ENCODE measurements at places on chromosomes 3 and 15. TPM values are rescaled to one million over a fixed set of nuclear protein-coding genes. Genes with fewer than 3 reads are reported as not detected.
A peak's percentile ranks its signal among the peaks of the same experiment; 100 is the strongest.

The ISL2 gene
- total RNA-seq = 3.2 TPM

The EIF2A gene
- 66.7 TPM for total RNA-seq

The CCR8 gene
- total RNA-seq = 47.6 TPM

The CPN2 gene
- total RNA-seq = not detected

The TNNC1 gene
- 2.6 TPM for total RNA-seq

The GRM2 gene
- 0.55 TPM for total RNA-seq

The CLDN1 gene
- not detected for total RNA-seq

- H3K4me1 ChIP-seq = peaks cover 93% of the 10 kb centered on the region
- no peaks in the 10 kb centered on the region for H3K27me3 ChIP-seq
- peak overlapping the region; percentile 13 for H3K4me3 ChIP-seq
- no peak for DNase-seq
- H3K36me3 ChIP-seq = peaks cover 3% of the 10 kb centered on the region
These were observed 5.7 kb downstream of the LRIG1 start for GRCh38 chr3:66494959-66495667.

GRCh38 chr3:147921051-147921450 is 511.9 kb downstream of the ZIC1 start:
- no peak overlapping the region for H3K27ac ChIP-seq
- no peaks in the 10 kb centered on the region for H3K36me3 ChIP-seq
- no peaks in the 10 kb centered on the region for H3K27me3 ChIP-seq
- H3K4me3 ChIP-seq = no peak overlapping the region
- H3K4me1 ChIP-seq = no peaks in the 10 kb centered on the region

DNA sequence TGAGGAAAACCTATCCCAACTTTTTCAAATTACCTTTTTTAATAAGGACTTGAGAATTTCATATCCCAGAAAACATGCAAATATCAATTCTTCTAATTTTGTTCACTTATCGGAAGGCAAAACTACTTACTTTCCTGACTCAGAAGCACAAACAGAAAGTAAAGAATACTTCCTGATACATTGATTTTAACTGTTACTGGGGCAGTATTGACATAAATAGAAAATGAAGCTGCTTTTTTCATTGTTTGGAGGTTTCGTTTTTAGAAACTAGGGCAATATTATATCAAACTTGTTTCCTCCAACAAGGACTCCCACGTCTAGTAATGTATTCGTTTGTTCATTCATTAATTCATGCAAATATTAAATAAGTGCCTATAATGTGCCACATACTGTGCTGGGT is 19.1 kb downstream of the PAQR9 start:
- DNase-seq = no peak
- peak overlapping the region; percentile 86 for H3K27ac ChIP-seq
- peaks cover 5% of the 10 kb centered on the region for H3K36me3 ChIP-seq
- H3K4me1 ChIP-seq = peaks cover 39% of the 10 kb centered on the region
- peak overlapping the region; percentile 64 for H3K4me3 ChIP-seq

DNA sequence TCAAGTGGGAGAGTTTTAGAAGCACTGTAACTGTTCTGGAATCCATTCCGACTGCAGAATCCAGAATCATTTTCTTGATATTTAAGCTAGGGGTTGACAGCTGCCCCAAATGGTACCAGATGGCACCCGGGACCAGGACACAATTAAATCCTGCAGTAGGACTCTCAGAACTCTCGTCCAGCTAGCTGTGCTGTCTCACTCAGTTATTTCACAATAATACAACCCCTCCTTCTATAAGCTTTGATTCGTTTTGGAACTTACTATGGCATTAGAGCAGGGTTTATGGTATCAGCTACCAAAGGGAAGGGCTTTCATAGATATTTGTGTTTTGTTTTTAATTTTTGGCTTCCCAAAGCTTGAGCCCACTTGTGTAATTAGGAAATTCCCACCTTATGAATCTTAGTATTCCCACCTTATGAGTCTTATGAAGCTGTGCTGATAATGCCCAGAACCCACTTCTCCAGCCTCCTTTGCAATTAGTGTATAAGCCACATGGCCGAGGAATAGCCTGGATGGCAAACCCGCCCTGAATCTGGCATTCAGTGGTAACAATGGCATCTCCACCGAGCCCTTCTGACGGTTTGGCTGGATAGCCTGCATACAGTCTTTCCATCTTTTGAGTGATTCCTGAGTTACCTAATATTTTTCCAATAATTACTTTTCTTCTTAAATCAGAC is 120.1 kb downstream of the UACA start:
- no peaks in the 10 kb centered on the region for H3K36me3 ChIP-seq
- H3K27ac ChIP-seq = no peak overlapping the region
- H3K4me1 ChIP-seq = no peaks in the 10 kb centered on the region

GRCh38 chr3:64935971-64936370 is 248.2 kb upstream of the ADAMTS9 start:
- H3K36me3 ChIP-seq = no peaks in the 10 kb centered on the region
- no peak for DNase-seq
- no peak overlapping the region for H3K4me3 ChIP-seq

DNA sequence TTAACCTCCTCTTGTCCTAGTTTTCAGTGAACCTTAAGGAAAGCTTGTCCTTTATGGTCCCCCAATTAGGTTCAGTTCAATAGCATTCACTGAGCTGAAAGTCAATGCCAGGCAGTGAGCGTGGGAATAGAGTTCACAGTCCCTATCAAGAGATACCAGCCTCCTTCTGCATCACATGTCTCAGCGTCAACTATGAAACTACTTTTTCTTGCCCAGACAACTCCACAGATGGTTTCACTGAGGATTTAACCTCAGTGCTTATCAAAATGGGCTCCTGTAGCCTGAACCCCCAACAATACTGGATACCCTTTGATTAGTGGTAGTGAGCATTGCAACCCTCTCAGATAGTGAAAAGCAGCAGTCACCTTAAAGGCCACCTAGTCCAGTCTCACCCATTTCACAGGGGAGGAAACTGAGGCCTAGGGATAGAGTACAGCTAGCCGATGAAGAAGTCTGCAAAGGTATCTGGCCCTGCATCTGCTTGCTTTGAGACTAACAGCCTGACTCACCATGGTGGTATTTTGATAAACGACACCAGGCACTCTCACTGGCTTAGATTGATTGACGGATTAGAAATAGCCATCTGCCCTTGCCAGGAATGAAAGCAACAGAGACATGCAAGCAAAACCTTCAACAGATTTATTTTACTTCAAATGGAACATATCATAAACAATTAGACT is 1.6 kb upstream of the UBA3 start:
- H3K36me3 ChIP-seq = peaks cover 29% of the 10 kb centered on the region
- peak; percentile 55 for DNase-seq
- H3K4me3 ChIP-seq = peak overlapping the region; percentile 28
- H3K4me1 ChIP-seq = peaks cover 58% of the 10 kb centered on the region

- H3K4me1 ChIP-seq = no peaks in the 10 kb centered on the region
- no peaks in the 10 kb centered on the region for H3K36me3 ChIP-seq
- DNase-seq = no peak
These were observed 42.5 kb downstream of the ATP2B2 start for GRCh38 chr3:10462641-10463532.

GRCh38 chr15:41886741-41887140 is 7.1 kb downstream of the SPTBN5 start:
- no peaks in the 10 kb centered on the region for H3K27me3 ChIP-seq
- no peak for DNase-seq
- peaks cover 20% of the 10 kb centered on the region for H3K4me1 ChIP-seq
- H3K4me3 ChIP-seq = no peak overlapping the region
- no peak overlapping the region for H3K27ac ChIP-seq
- peaks cover 2% of the 10 kb centered on the region for H3K36me3 ChIP-seq

GRCh38 chr3:9976721-9977709 is 9.6 kb downstream of the EMC3 start:
- H3K27ac ChIP-seq = peak overlapping the region; percentile 77
- peak; percentile 56 for DNase-seq
- H3K27me3 ChIP-seq = no peaks in the 10 kb centered on the region
- H3K4me3 ChIP-seq = no peak overlapping the region
- H3K4me1 ChIP-seq = peaks cover 21% of the 10 kb centered on the region

GRCh38 chr3:165895919-165896318 is 58.7 kb upstream of the BCHE start:
- H3K4me3 ChIP-seq = no peak overlapping the region
- no peaks in the 10 kb centered on the region for H3K36me3 ChIP-seq
- H3K27ac ChIP-seq = no peak overlapping the region
- DNase-seq = no peak
- H3K4me1 ChIP-seq = no peaks in the 10 kb centered on the region
- no peaks in the 10 kb centered on the region for H3K27me3 ChIP-seq

GRCh38 chr3:193295985-193296384 is 55.0 kb downstream of the PLAAT1 start:
- peaks cover 4% of the 10 kb centered on the region for H3K27me3 ChIP-seq
- H3K4me3 ChIP-seq = no peak overlapping the region
- peaks cover 14% of the 10 kb centered on the region for H3K4me1 ChIP-seq
- H3K27ac ChIP-seq = no peak overlapping the region
- H3K36me3 ChIP-seq = no peaks in the 10 kb centered on the region
- no peak for DNase-seq

DNA sequence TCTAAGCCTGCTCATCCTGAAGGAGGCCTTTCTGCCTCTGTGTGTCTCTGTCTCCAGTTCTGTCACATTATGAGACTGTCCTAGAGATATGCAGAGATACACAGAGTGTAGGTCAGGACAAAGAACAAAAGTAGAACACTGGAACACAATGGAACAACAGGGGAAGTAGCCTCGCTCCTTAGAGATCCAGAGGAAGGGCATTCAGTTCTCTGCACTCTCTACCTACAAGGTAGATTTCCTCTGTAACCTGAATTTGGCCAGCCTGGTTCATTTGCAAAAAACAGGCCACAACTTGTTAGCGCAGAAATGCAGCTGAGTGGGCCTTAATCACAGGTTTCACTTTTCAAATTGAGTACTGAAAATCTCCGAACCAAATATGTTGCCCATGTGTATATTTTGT is 19.4 kb downstream of the NEK10 start:
- DNase-seq = peak; percentile 49
- H3K4me1 ChIP-seq = peaks cover 24% of the 10 kb centered on the region
- peak overlapping the region; percentile 82 for H3K27ac ChIP-seq
- peaks cover 3% of the 10 kb centered on the region for H3K36me3 ChIP-seq

DNA sequence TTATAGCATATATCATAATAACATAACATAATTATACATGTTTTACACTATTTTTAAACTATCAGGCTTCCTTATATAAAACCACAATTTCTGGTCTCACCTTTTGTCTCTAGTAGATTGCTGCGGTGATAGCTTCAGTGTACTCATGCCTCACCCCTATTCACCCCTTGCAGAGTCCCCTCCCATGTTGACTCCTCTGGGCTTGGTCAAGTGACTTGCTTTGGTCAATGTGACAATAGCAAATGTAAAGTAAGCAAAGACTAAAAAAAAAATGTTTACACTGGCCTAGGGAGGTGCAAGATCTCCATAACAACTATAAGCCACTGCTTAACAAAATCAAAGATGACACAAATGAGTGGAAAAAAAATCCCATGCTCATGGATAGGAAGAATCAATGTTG is 537.5 kb downstream of the ROBO1 start:
- no peaks in the 10 kb centered on the region for H3K4me1 ChIP-seq
- no peak overlapping the region for H3K4me3 ChIP-seq
- no peaks in the 10 kb centered on the region for H3K27me3 ChIP-seq
- DNase-seq = no peak

DNA sequence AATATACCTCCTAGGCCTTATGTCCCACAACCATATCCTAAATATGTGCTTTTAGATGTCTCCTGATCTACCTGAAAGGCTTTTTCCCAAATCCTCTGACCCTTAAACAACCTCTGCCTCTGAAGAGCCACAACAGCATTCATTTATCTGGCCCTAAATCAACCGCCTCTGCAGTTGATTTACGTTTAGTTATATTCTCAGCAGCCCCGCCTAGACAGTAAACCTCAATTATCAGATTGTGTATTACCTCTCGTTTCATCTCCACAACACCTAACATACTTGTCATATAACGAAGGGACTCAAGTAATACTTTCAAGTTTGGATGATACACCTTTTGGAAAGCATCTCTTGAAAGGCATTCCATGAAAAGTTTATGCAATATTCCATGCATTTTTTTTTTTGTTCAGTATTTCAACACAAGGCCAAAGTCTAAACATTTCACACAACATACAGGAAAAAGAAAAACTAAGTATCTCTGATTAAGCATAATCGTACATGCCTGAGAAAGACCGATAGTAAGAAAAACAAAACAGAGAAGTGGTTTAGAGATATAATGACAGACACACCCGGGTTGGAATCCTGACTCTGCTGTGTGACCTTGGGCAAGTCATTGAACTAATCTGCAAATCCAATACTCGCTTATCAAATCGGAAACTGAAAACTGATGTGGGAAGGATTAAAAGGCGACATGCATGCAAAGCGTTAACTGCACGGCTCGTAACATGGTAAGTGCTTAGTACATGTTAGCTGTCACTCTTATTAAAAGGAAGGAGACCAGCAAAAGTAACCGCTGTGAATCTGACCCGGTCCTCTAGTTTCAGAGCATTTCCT is 778 bp downstream of the CRBN start:
- H3K27ac ChIP-seq = peak overlapping the region; percentile 81
- H3K27me3 ChIP-seq = no peaks in the 10 kb centered on the region
- peak overlapping the region; percentile 84 for H3K4me3 ChIP-seq
- H3K4me1 ChIP-seq = peaks cover 49% of the 10 kb centered on the region

- H3K27ac ChIP-seq = no peak overlapping the region
- no peak for DNase-seq
- peak overlapping the region; percentile 47 for H3K4me3 ChIP-seq
- peaks cover 60% of the 10 kb centered on the region for H3K27me3 ChIP-seq
These were observed 649 bp upstream of the PLOD2 start for GRCh38 chr3:146161663-146162002.

DNA sequence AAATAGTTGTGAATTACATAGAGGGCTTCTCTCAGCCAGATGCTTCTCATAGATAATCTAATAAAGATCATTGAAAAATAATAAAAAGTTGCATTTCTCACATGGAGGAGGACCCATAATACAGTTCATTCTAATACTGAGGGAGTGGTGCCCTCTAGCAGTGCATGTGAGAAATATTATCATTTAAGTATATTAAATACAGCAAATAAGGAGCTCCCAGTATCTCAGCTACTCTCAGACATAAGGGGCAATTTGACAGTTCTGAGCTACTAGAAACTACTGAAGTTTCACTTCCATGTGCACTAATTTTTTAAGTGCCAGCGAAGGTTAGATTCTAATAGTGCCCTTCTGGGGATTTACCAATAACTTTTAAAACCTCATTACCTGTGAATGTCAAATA is 188.3 kb downstream of the IL5RA start:
- DNase-seq = no peak
- no peak overlapping the region for H3K27ac ChIP-seq
- H3K4me3 ChIP-seq = no peak overlapping the region
- peaks cover 8% of the 10 kb centered on the region for H3K27me3 ChIP-seq
- H3K36me3 ChIP-seq = no peaks in the 10 kb centered on the region
- H3K4me1 ChIP-seq = peaks cover 4% of the 10 kb centered on the region

- H3K36me3 ChIP-seq = peaks cover 44% of the 10 kb centered on the region
- no peak overlapping the region for H3K4me3 ChIP-seq
- H3K27ac ChIP-seq = no peak overlapping the region
- DNase-seq = no peak
- H3K27me3 ChIP-seq = no peaks in the 10 kb centered on the region
- H3K4me1 ChIP-seq = no peaks in the 10 kb centered on the region
These were observed 48.9 kb downstream of the CD200R1 start for GRCh38 chr3:112925969-112926368.

- H3K27ac ChIP-seq = no peak overlapping the region
- no peaks in the 10 kb centered on the region for H3K27me3 ChIP-seq
- H3K4me1 ChIP-seq = no peaks in the 10 kb centered on the region
- H3K36me3 ChIP-seq = no peaks in the 10 kb centered on the region
- no peak for DNase-seq
- no peak overlapping the region for H3K4me3 ChIP-seq
These were observed 96.7 kb downstream of the LRTM1 start for GRCh38 chr3:54831112-54831511.

Measured in activated CD8-positive, alpha-beta memory T cell treated with anti-CD3 and anti-CD28 coated beads, Interleukin-2, amount 10 ng/mL, durations not matched to agents 7 days and 5 days (primary cell).